ENCODE measurements at places on chromosomes 16 and 17.
A peak's percentile ranks its signal among the peaks of the same experiment; 100 is the strongest.

DNA sequence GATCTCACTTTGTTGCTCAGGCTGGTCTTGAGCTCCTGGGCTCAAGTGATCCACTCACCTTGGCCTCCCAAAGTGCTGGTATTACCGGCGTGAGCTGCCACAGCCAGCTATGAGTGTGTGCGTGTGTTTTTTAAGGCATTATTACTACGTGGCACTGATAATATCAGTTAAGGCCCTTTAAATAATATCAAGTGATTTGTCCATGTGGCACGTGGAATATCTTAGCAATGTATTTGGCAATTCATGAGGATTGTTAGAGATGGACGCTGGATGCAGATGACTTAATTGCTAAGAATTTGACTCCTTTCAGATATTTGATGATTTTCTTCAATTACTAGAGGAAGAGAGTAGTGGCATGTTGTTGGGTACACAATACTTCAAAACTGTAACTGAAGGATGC, 25.5 kb upstream of the PMP22 start:
- no peak for DNase-seq

GRCh38 chr16:31880322-31880979, 6.8 kb downstream of the ZNF267 start:
- peak; percentile 33 for DNase-seq

GRCh38 chr17:15742051-15742795, 10.1 kb downstream of the TBC1D26 start:
- no peak for DNase-seq

GRCh38 chr16:11053916-11054460, 109.6 kb downstream of the CLEC16A start:
- DNase-seq: no peak

DNA sequence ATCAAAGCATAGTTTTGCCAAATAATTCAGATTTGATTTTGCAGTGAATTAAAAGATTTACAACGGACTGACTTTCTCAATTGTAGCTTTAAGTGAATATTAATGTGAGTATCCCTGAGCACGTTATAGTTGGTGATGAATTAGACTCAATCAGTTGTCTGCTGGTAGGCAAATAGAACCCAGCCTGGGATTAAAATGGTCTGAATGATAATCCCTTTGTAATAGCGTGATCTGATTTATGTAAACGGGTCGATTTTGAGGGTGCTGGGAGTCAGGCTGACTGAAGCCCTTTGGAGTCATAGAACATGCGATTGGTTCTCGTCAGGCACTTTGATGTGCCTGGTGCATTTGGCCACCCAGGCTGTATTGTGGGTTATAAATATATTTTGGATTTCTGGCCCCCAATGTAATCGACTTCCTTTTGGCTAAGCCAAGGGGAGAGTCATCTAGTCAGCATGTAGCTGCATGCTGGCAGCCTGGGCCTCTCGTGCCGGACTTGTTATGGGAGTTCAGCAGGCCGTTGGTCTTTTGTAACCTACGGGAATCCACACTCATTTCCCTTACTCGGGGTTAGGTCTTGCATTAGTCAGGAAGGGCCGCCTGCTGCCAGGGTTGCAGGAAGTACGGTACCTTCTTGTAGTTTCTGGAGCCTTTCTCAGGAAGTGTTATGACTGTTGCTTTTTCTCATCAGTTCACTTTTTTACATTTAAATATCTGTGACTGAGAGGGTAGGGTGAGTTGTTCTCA, 5.4 kb downstream of the PGS1 start:
- no peak for DNase-seq

DNA sequence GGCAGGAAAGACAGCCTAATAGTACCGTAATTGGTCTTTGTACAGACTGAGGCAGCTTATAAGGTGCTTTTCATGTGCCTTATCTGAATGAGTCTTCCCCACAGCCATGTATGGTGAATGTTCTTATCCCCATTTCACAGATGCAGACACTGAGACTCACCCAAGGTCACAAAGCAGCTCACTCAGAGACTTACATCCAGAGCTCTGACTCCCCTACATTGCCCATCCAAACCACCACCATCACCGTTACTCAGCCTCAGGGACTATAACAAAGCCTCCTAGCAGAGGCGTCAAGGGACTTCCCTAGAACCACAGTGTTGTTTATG, 627 bp upstream of the GPR179 start:
- DNase-seq: no peak

- DNase-seq: no peak
These were observed 191.8 kb upstream of the CHMP6 start for GRCh38 chr17:80799538-80800480.

GRCh38 chr17:50629902-50630301, 4.8 kb upstream of the ABCC3 start:
- no peak for DNase-seq

DNA sequence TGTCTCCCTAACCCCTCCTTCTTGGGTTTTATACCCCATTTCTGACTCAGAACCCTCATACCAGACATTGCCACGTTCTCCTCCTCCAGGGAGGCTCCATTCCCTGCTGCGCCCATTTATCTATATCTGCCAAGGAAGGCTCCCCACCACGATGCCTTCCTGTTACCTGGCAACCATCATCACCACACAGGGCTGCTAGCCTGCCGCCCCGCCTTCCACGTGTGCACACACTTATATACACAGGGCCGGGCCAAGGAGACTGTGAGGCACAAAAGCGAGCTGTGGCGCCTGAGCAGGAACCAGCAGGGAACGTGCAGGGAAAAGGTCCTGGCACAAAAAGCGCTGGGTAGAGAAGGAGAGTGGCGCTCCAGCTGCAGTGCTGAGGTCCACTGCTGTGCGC, 261.8 kb downstream of the CBLN1 start:
- DNase-seq: no peak

DNA sequence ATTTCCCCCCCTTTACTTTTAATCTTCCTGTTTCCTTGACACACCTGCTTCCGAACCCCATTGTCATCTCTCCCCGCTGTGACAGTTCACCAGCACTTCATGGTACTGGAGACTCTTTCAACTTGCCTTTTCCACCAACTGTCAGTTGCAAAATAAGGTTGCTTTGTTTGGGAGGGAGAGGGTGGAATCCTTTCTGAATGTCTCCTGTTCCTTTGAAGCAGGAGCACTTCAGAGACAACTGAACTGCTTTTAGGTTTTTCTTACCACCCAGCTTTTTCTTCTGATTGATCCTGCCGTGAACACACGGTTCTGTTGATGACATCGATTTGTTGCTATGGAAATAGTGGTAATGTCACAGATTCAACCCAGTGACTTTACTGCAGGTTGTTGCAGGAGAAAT, 42.0 kb downstream of the RPA1 start:
- DNase-seq: no peak

GRCh38 chr17:8502126-8502525, 66.4 kb downstream of the NDEL1 start:
- no peak for DNase-seq

DNA sequence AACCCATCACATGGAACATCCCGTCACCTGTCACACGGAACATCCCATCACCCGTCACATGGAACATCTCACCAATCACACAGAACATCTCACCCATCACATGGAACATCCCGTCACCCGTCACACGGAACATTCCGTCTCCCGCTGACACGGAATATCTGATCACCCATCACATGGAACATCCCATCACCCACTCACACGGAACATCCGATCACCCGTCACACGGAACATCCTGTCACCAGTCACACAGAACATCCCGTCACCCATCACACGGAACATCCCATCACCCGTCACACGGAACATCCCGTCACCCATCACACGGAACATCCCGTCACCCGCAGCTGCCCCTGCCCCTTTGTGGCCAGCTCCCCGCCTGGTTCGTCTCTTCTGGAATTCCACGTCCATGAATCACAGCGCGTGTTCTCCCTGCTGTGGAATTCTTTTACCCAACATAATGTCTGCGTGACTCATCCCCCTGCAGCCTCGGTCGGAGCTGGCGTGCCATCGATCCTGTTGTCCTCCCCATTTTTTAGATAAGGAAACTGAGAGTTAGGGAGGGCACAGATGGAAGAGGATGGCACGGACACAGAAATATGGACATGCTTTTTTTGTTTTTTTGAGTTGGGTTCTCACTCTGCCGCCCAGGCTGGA, 5.6 kb downstream of the CPNE7 start:
- DNase-seq: no peak

- DNase-seq: no peak
These were observed 233.5 kb upstream of the TNRC6C start for GRCh38 chr17:77724876-77725615.

DNA sequence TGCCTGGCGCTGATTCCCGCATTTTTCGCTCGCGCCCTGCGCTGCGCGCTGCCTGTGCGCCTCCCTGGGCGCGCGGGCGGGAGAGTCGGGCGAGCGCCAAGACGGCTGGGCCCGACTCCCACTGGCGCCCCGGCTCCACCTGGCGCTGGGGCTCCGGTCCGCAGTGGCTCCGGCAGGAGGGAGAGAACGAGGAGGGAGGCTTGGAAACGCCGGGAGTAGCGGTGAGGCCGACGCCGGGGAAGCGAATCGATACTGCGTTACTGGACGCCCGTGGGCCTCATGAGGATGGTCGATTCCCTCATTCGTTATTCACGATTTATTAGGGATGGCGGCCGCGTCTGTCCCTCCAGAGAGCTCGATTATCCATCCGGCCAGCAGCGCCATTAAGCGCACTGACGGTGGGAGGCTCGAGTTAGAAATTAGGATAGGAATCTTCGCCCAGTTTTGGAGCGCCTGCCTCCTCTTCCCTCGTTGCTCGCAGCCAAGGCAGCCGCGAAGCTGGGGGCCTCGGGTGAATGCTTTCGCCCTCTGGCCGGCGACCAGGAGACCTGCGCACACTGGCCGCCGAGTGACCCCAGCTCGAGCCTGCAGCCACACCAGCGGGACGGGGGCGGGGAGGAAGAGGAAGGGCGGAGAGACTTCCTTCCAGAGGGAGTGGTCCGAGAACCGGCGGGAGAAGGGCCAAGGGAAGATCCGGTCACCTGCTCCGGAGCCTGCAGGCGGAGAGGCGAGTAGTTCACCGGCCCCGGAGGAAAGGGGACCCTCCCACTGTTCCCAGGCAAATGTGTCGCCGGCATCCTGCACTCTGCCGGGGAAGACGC, 1.3 kb upstream of the PCGF2 start:
- DNase-seq: no peak

GRCh38 chr16:65494609-65495008, 372.7 kb upstream of the CDH11 start:
- DNase-seq: no peak

- DNase-seq: no peak
These were observed 5.0 kb downstream of the TAX1BP3 start for GRCh38 chr17:3663102-3664011.

GRCh38 chr17:12180644-12181261, 160.1 kb downstream of the MAP2K4 start:
- no peak for DNase-seq

- DNase-seq: no peak
These were observed 338.9 kb upstream of the C16orf82 start for GRCh38 chr16:26727848-26728247.

DNA sequence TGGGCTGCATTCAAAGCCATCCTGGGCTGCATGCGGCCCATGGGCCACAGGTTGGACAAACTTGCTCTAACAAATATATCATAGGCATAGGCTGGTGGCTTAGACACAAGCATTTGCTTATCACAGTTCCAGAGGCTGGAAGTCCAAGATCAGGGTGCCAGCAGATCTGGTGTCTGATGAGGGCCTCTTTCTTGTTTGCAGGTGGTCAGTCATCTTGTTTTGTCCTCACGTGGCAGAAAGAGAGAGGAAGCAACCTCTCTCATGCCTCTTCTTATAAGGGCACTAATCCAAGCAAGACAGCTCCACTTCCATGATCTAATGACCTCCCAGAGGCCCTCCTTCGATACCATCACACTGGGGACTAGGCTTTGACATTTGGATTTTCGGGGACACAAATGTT, 238.7 kb upstream of the TNRC6C start:
- no peak for DNase-seq

DNA sequence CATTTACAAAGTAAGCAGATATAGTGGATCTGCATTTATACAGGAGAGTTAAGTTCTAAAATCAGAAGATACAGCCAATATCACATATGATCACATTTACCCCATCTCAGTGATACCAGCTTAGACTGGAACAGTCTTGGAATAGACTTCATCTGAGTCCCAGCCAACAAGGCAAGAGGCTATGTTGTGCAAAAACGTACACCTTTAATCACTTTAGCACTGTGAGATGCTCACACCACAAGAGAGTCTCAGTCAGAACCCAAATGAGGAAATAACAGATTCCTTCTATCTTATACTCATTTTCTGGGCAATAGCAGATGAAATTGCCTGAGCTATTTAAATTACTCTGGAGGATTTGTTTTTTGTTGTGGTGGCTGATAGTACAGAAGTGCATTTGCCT, 145.6 kb downstream of the ANKFN1 start:
- DNase-seq: no peak

DNA sequence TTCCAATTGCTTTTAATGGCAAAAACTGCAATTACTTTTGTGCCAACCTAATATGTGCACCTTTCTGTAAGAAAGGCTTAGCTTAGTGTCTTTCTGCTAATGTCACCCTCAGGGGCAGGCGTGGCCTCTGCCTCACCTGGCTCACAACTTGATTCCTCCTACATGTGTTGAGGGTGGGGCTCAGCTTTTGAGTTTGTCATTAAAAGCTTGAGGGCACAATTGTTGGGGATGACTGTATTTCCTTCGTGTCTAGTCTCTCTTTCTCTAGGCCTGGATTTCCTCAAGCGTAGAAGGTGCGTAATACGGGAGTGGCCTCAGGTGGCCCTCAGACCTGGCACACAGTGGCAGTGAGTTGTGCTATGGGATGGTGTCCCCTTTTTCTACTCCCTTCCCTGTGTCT, 94.4 kb downstream of the CLEC16A start:
- DNase-seq: no peak

GRCh38 chr16:71380831-71381230, 22.3 kb downstream of the CALB2 start:
- no peak for DNase-seq

DNA sequence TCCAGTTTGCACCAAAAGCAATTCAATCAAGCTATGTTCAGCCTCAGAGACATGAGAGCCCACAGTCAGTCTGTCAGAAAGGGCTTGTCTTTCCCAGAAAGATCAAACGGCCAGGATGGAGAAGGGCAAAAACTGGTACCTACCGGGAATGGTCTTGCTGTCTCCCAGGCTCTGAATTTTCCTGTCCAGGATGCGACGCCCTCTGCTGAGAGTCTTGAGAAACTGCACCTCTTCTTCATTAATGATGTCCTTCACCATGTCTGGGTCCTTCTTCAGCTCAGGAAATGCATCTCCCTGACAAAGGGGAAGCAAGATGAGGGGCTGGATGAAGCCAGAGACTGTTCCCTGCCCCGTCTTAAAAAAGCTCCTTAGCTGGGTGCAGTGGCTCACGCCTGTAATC, 15.8 kb upstream of the EXOSC6 start:
- no peak for DNase-seq

DNA sequence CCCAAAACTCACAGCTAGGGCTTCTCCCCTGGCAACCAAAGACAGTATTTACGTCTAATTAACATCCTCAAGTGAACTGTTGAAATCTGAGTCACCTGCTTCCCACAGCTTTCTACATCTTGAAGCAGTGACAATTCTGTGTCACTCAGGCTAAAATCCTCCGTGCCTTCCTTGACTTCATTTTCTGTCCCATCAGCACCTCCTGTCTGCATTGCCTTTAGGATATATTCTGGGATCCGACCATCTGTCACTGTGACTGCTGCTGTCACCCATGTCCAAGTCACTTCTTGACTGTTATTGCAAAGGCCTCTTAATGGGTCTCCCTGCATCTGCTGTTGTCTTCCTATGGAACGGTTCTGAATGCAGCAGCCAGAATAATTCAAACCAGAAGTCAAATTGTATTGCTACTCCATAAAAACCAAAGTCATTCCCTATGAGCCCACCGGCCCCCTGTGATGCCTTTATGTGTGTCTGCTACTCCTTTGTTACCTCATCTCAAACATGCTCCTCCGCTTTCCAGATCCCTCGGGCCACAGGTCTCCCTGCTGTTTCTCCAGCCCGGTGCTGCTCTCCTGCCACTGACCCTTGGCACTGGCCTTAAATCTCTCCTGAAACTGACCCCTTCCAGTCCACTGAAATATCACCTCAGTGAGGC, 56.9 kb downstream of the WWP2 start:
- DNase-seq: no peak
